Left colon (tissue), 2 donors: ENCODE measurements at places on chromosomes 4 and X.

GRCh38 chrX:153689654-153690465, 2.1 kb downstream of the SLC6A8 start:
- DNase-seq: no peak

DNA sequence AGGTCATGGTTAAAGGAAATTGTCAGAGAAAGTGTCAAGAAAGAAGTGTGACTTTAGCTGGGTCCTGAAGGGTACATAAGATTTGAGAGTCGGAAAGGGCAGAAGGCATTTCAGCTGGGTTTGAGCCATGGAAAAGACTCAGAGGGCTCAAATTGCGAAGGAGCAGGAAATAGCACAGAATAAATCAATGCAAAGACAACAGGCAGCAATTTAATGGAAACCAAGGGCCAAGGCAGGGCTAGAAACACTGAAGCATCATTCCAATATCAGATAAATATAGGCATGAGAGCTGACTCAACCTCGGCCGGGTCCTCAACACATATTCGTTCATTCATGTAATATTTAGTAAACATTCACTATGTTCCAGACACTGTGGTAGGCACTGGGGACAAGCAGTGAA, 3.6 kb upstream of the FMR1 start:
- no peak for DNase-seq

DNA sequence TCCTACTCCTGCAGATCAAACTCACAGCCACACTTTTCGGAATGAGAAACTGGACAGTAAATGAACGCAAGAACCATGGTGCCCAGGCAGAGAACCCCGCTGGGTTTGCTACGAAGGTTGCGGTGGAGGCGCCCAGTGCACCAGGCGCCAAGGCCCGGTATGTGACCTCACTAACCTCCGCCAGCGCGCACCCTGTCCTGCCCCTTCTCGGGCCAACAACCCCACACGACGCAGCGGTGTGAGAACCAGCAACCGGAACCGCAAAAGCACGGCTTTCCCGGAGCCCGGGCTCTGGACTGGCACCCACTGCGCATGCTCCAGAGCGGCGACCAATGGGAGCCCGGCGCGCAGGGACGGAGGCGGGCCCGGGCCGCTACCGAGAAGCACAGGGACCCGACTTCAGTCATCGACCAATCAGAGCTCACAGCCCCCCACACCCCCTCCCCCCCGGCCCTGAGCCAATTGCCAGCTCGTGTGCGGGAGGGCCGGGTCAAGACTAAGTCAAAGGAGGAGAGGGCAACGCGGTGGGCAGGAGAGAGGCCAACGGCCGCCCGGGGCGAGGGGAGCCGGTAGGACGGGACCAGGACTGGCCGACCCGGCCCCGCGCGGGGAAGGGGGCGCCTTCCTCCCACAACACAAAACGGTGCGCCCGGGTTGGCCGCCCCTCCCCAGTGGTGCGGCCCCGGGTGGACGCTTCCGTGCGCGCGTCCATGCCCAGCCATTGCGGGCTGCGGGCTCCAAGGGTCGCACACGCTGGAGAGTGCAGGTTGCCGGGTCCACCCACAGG, 7.3 kb upstream of the WAS start:
- DNase-seq: peak; percentile 86

GRCh38 chrX:119228512-119229252, 7.4 kb upstream of the PGRMC1 start:
- no peak for DNase-seq

DNA sequence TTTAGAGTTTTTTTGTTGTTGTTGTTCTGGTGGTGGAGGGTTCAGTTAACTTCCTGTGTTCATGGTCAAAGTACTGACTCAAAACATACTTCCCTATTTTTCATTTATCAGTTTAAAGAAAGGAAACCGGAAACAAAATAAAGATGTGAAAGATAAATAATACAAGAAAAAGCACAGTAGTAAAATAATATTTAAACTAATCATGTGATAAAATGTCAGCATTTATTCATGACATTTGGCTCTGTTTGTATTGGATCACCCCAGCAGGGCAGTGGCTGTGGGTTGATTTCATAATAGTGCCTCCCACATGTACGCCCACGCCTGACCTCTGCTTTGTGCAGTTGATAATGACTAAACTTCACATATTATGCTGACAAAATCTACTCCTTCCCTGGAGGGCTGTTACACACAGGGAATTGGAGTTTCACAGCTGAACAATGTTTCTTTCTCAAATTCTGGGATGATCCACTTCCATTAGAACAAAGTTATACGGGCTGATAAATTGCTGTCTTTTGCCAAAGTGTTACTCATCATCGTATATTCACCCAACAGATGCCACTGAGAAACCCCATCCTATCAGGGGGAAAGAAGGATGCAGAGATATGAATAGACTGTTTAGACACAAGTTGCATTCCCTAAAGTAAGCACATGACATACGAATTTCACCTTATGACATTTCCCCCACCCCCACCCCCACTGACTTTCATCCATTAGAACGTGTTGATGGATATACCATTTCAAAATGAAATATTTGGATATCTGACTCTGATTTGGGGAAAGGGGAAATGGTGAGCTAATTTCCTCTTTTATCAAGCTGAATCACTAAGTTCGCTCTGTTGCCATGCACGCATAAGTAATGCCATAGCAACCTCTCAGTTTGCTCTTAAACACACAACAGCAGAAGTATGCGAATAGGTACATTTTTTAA, 48.3 kb downstream of the AMELX start:
- DNase-seq: peak; percentile 40

- DNase-seq: no peak
Measured at GRCh38 chr4:13876131-13876530, 248.6 kb upstream of the BOD1L1 start.

GRCh38 chrX:51743179-51743957, at the start of gene GSPT2:
Gene GSPT2 (plus strand): TSS chrX:51743442. CDS start chrX:51743627, 185 bp downstream.
- peak; percentile 65 for DNase-seq

GRCh38 chr4:188015025-188015940, 19.7 kb downstream of the ZFP42 start:
- no peak for DNase-seq

- DNase-seq: no peak
Measured at GRCh38 chr4:158895797-158896576, 127.2 kb downstream of the FNIP2 start.

- DNase-seq: no peak
Measured at GRCh38 chr4:87316961-87317360, 5.7 kb downstream of the HSD17B13 start.

DNA sequence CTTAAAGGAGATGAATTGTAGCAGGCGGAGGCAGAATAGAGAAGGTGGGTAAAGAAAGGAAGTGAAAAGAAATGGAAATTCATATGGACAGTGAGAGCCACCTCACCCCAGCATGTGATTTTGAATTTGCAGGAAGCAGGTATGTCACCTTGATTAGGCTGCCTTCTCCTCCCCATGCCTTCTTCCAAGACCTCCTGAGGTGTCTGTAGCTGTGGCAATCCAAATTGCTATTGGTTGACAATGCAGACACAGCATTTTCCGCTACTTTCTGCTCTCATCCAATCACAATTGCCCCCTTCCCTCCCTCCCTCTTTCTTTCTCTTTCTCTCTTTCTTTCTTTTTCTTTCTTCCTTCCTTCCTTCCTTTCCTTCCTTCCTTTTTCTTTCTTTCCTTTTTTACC, 38.5 kb downstream of the RAB33B start:
- DNase-seq: no peak

DNA sequence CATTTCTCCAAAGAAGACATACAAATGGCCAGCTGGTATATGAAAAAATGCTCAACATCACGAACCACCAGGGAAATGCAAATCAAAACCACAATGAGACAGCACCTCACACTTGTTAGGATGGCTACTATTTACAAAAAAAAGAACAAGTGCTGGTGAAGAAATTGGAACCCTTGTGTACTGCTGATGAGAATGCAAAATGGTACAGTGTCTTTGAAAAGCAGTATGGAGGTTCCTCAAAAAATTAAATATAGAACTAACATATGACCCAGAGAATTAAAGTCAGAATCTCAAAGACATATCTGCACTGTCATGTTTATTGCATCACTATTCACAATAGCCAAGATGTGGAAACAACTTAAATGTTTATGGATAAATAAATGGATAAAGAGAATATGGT, 20.9 kb downstream of the PAGE4 start:
- DNase-seq: no peak

GRCh38 chr4:2932321-2932950, 30.8 kb downstream of the NOP14 start:
- DNase-seq: no peak

DNA sequence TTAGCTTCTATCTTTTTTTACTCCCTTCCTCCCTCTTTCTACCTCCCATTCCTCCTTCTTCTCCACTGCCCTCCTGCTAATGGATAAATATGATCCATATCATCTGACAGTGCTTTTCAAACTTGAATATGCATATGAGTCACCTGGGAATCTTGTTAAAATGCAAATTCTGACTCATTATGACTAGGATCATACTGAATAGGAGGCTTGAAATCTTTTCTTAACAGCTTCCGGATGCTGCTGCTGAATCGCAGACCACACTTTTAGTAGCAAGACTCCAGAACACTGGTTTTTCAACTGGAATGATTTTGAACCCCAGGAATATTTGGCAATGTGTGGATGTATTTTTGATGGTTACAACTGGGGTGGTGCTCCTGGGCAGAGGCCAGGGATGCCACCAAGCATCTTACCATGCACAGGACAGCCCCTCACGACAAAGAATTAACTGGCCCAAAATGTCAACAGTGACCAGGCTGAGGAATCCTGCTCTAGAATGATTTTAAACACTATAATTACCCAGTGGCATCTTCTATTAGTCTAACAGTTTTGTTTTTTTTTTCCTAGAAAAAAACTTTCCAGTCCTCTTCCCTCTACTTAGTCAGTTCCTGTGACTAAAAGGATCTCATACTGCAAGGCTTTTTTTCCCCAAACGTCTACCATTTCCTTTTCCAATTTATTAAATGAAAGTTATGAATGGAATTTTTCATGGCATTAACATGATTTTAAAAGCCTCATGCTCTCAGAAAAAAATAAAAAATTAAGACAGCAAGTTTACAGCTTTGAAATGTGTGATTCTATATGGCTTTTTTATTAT, 10.6 kb upstream of the PYURF start:
- DNase-seq: no peak

DNA sequence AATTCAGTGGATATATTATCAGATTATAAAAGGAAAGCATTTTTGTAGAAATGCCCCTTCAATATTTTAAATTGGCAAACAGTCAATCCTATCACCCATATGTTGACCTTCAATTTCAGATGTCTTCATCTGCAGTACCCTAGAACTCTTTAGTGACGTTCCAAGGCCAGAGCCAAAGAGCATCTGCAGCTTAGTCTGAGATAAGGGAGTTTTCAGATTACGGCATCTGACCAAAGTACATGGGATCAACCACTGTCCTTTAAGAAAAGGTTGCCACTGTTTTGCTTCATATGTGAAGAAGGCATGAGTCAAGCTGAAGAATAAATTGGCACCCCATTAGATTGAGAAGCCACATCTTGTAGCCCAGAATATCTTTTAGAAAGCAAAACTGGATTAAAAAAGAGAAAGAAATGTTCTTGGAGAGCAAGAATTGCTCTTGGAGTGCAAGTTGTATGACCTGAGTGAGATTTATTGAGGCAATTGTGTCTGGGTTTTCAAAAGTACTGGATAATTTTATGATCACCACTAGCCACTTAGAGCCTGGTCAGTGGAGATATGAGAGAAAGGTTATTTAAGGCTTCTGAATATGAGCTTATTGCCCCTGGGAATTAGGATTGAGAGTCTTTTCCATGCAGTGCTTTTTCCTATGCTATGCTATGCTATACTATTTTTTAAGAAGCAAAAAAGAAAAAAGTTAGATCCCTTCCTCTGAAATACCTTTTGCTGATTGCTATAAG, 251.9 kb upstream of the NR3C2 start:
- no peak for DNase-seq

- DNase-seq: no peak
Measured at GRCh38 chrX:67622053-67622585, 78.3 kb downstream of the AR start.

GRCh38 chrX:37997096-37997495, 9.3 kb upstream of the SYTL5 start:
- DNase-seq: no peak

GRCh38 chr4:7705062-7705461, 234.6 kb downstream of the AFAP1 start:
- no peak for DNase-seq

DNA sequence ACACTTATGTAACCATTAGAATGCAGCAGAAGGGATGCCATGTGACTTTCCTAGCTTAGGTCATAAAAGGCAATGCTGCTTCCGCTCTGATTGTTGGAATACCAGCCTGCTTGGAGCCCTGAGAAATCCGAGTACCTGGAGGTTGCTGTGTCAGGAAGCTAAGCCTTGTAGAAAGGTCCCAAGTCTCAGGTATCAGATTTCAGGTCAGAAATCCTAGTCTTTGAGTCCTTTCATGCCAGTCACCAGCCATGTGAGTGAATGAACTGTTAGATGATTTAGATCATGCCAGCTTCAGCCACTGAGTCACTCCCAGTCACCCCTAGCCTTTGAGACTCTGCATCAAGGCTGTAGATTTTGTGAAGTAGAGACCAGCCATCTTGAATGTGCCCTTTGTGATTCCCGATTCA, 23.5 kb downstream of the RAP1GDS1 start:
- DNase-seq: no peak

GRCh38 chr4:111263836-111264235, 641.0 kb upstream of the PITX2 start:
- no peak for DNase-seq

GRCh38 chr4:8857766-8858700, 13.6 kb downstream of the HMX1 start:
- DNase-seq: no peak

DNA sequence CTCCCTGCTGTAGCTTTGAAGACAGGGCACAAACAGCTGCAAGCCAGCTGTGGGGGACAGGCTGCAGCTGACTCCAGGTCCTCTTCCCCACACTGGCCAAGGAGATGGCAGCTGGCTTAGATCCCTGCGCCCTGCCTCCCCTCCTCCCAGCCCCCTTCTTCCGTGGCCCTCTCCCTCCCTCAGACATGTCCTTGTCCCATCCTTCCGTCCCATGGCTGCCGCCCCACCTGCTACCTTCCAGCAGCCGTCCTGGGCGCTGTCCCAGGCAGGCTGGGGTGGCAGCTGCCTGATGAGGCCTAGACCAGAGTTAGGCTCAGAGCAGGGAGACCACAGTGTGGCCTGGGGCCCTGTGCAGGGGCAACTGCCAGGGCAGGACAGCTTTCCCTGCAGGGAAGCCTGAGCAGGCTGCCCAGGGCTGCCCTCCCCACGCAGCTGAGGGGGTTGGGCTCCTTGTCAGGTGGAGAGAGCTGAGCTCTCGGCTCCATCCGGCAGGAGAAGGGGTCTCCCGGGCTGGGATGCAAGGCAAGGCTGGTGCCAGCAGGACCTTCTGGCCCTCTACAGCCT, 3.3 kb upstream of the BGN start:
- no peak for DNase-seq

GRCh38 chr4:95304898-95305297, 243.9 kb downstream of the UNC5C start:
- no peak for DNase-seq

- DNase-seq: no peak
Measured at GRCh38 chr4:7083597-7084563, 16.0 kb upstream of the GRPEL1 start.

- DNase-seq: peak; percentile 62
Measured at GRCh38 chr4:1008840-1009541, 2.4 kb upstream of the FGFRL1 start.
